HCT116 (cell line): ENCODE measurements at places on chromosomes 3 and 15.
A peak's percentile ranks its signal among the peaks of the same experiment; 100 is the strongest.

DNA sequence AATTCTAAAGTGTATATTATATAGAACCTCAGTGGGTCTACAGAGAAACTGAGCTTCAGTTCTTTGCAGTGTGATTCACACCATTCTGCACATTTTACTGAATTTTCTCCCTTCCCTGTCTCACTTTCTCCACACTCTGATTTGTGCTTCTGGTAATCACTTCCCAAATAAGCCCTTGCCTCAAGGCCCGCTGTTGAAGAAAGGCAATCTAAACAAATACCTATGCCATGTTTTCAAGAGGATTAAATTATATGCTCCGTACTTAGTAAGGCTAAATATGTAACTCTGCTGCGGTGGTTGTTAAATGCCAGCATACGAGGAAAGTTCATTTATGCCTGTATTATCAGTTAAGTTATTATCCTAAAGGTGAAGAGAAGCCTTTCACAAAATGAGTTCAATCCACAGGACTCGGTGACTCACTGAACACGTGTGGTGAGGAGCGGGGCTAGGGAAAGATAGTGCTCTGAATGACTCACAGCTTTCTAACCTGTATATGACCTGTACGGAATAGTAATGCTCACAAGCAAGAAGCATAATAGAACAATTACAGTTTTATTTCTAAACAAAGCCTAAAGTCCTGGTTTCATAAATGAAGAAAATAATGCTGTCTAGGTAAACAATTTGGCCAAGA, 25.1 kb downstream of the CNTN6 start:
- DNase-seq: no peak

- DNase-seq: no peak
Observed at GRCh38 chr15:98713585-98714001, 65.3 kb downstream of the IGF1R start.

- no peak for DNase-seq
Observed at GRCh38 chr15:69841113-69841828, 256.4 kb downstream of the TLE3 start.

DNA sequence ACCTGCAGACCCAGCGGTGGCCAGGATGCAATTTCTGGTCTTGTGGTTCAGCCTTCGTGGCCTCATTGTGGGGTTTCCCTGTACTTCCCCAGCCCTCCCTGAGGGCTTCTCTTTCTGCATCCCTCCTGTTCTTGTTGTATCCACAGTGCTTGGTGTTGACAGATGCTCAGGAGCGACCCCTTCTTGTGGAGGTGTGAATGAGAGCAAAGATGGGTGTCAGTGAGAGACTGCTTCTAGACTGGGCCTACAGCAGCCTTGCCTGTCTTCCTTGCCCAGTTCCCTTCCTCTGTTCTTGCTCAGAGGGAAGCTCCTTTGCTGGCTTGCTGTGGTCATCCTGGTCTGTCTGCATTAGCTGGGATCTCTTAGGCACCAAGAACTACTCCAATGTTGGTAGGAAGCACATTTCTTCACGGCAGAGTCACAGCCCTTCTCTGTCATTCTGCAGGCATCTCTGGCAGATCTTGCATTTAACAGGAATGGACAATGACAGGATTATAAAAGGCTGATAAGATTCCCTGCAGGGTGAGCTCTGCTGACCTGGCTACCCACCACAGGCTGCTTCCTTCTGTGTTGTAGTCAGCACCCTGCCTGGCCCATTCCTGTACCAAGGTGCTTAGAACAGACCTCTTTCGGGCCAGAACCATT, 317.8 kb upstream of the C2CD4B start:
- DNase-seq: peak; percentile 24

- DNase-seq: no peak
Observed at GRCh38 chr15:61327019-61327631, 98.0 kb upstream of the RORA start.

DNA sequence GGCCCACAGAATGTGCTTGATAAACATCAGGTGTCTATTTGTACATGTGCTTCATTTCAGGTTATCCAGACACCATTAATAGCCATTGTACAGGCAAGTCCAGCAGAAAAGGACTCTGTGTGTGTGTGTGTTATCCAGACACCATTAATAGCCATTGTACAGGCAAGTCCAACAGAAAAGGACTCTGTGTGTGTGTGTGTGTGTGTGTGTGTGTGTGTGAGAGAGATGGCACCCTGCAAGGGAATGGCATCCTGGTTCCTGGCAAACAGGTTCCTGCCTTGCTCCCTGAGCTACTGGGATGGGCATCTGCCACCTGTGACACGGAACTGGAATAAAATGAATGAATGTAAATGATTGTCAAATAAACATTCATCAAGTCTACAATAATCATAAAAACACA, 11.7 kb downstream of the SUCLG2 start:
- no peak for DNase-seq
